ENCODE measurements at places on chromosomes 2 and 18. TPM values are rescaled to one million over a fixed set of nuclear protein-coding genes. Genes with fewer than 3 reads are reported as not detected.
A peak's percentile ranks its signal among the peaks of the same experiment; 100 is the strongest.

GRCh38 chr2:112712903-112713584, 7.8 kb upstream of the NT5DC4 start:
- no peak for DNase-seq

The SPATA3 gene
- not detected for polyA plus RNA-seq

DNA sequence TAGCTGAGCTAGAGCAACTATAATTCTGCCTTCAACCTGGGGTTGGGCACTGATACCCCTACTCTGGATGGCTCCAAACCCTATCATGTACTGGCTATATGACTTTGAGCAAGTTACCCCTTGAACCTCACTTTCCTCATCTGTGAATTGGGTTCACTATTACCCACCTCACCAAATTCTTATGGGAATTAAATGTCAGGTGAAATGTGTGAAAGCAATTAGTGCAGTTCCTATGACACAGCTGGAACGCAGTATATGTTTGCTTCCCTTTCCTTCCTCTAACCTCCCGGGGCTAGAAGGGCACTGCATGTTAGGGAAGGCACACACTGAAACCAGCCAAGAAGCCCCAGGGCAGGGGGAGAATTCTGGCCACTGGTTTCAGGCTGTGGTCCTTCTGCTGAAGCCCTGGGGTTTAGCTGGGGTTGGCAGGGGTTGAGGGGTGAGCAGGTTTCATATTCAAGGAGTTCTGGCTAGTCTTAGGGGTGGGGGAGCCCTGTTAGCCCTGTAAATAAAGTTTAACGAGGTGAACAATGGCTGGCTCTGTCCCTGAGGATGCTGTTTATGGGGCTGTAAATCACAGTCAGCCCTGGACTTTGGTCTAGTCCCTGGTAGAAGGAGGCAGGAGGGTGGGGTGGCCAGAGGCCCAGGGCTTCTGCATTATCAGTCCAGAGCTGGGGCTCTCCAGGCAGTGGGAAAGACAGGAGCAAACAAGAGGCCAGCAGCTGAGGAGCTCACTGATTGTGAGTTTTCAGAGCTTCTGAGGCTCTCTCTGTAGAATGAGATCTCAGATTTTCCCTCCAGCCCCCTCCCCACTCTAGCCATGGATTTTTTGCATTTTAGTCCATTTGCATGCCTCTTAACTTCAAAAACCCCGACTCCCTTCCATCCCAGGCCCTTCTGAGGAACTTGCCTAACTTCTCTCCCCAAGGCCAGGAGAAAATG, 8.0 kb downstream of the PKDCC start:
- DNase-seq: peak; percentile 47

The PPP3R1 gene
- 18.8 TPM for polyA plus RNA-seq

DNA sequence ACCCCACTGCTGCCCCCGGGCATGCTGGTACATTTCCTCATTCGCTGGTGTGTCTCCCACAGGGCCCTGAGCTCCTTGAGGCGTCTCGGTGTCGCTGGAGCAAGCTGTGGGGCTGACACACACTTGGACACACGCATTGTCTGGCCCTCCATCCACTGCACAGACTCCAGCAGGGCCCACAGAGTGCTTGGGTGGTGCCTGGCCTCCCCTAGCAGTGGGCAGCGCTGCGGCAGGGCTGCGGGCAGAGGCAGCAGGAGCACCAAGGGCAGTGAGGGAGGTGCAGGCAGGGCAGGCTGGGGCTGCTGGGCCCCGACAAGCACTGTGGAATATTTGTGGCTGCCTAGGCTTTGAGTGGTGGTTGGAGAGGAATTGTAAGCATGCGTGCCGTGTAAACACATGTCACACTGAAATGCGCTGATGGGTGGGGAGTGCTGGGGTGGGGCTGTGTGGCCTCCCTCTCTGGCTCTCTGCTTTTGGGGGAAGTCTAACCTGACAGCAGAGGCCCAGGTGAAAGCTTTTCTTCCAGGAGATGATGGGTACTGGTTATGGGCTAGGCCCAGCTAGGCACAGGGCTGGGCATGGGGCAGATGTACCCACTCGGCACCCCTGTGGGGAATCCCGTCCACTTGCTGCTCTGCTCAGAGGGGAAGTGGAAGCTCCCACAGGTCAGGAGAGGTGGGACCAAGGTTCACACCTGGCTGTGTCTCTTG, 55.5 kb upstream of the HS6ST1 start:
- peak; percentile 60 for DNase-seq

GRCh38 chr2:168118733-168119514, 128.5 kb downstream of the STK39 start:
- no peak for DNase-seq

GRCh38 chr2:98893911-98894321, 42.1 kb downstream of the CRACDL start:
- DNase-seq: no peak

DNA sequence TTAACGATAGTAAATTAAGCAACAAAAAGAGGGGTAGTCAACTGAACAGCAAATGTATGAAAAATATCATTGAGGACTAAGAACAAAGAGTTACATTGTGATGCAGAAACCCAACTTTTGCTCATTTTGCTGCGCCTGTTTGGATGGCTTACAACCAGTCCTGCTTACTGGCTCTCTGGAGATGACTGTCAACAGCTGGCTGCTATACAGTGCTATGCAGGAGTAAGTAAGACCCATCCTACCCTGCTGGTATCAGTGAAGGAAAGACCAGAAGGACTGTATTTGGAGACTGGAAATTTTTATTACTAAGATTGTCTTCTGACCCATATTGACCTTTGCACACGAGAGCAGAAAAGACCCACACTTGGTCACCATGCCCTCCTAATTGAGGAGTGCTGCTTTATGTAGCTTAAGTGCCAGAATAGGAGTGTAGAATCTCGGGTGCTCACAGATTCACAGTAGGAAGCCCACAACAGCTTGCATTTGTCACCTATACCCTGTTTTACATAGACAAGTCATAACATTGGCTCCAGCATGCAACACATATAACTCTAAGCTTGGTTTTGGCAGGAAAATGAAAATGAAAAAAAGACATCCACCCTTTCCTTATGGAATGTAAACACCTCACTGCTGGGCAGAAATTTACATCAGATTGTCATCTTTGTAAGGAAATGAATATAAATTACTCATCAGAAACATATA, 1915.0 kb upstream of the CELF4 start:
- no peak for DNase-seq

The TMEM169 gene
- 0.35 TPM for polyA plus RNA-seq

DNA sequence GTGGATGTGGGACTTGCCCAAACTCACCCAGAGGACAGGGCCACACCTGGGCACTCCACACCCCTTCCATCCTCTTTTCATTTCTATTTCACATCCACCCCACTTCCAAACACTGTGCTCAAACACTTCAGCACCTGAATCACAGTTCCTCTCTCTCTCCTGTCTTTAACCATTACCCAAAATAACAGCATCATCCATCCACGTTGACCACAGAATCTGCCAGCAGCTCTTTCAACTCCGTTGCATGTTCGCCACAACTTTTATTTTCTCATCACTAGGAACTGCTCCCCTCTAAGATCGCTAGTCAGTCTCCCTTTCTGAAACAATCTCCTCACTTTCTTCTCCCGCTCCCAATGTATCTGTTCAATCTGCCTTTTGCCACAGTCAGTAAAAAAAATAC, 121.6 kb upstream of the HNRNPA3 start:
- no peak for DNase-seq

DNA sequence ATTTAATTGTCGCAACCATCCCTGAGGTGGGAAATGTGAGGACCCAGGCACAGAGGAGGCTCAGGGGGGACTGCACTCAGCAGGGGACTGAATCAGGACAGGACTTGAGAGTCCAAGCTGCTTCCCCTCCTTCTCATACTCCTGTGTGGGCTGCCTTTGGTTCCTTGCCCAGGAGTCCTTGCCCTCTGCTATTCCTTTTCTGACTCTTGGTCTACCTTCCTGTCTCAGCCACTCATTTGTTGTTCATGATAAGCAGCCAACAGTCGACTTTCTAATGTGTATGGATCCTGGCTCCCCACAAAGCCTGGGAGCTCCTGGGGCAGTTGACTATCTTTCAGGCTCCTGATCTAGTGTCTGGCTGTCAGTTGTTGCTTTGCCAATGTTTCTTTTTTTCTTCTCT, 28.3 kb downstream of the GATA6 start:
- no peak for DNase-seq

DNA sequence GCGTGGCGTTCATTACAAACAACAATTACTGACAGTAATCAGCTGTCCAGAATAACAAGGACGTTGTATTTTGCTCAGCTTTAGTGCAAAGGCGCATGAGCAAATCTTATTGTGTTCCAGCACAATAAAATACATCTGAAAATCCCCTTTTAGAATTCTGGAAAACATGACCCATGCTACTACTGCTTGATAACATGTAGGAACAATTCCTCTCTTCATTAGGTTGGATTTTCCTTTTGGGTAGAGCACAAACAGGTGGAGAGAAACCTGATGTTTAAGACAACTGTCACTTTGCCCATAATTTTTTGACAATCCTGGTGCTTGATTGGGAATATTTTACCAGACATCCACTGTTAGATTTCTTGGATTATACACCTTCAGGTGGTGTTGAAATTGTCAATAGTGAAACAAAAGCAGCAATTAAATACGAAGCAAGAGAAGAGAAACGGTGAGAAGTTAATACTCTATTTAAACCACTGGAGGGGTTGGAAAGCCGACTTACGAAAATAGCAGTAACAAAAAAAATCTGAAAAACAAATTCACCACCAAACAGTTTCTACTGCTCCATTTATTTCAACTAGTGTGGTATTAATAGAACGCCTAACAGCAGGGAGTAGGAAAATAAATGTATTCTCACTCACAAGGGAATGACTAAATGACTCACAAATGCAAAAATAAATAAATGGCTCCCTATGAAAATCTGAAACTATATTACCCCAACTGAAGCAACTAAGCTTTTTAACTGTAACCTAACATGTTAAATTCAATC, 102.7 kb downstream of the CPO start:
- no peak for DNase-seq

DNA sequence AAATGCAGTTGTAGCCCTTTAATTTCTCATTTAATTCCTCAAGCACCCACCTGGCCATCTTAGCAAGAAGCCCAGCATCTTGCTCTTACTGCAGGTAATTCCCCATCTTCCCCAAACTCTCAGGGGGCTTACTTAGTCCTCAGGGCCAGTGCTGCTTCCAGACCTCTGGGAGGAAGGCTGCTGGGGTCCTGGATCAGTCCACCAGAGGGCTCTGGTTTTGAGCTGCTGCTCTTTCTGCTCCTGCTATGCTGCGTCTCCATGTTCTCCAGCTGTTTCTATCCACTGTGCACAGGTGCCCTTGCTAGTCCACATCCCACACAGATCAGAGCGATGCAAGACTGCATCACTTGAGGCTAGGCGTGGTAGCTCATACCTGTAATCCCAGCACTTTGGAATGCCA, 34.5 kb upstream of the TMEM87B start:
- DNase-seq: no peak

DNA sequence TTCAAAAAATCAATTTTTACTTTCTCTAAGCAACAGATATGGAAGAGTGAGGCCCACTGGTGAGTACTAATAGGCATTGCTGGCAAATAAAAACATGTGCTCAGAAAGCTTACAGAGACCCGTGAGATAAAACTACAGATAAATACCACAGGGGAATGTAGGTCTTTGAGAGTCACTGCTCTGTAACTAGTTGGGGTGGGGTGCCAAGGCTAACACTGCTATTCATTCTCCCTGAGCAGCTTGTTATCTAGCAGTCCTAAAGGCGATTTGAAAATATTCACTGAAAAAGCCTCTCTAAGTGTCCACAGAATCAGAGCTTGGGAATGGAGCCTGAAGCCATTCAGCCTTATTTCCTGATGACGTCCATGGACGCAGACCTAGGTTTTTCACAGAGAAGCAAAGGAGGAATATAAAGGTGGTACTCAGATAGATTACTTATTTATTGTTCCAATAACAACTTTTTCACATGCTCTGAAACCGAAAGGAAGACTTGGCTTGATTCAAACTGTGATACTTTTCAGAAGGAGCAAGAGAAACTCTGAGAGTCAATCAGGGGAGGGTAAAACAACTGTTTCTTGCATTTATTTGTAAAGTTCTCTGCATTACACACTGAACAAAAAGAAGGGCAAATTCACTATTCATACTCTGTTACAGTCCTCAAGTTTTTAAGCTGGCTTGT, 188.4 kb downstream of the PPP1R1C start:
- DNase-seq: no peak

DNA sequence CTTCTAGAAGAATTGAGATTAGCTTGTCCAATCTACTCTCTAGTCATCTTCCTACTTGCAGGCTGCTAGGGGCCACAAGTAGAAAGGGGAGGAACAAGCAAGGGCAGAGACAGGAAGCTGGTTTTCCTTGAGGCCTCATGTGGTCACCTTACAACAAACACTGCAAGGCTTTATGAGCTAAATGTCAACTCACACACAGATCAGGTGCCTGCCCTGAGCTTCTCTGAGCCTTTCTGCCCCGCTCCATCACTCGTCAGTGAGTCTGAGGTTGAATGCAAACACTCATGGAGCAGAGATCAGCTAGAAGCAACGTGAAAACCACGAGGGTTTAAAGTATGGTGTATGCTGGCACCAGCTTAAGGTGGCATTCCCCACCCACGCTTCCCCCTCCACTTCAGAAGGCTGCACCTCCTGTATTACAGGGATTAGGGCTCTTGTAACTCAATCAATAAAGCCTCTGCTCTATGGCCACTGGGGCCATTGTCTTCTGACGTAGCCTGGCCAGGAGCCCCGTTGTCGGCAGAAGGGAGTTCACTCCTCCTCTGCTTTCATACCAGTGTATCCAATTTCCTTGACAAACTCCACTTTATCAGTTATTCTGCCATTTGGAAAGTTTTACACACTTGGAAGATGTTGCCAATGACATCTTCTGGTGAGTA, 5.4 kb upstream of the CRYGC start:
- DNase-seq: no peak

The PLCL1 gene
- polyA plus RNA-seq: 0.54 TPM

- no peak for DNase-seq
These were observed 22.3 kb downstream of the RNF125 start for GRCh38 chr18:32040936-32041335.

GRCh38 chr2:30278419-30278818, 47.1 kb downstream of the LBH start:
- DNase-seq: no peak

The FTCDNL1 gene
- polyA plus RNA-seq: 2.1 TPM

DNA sequence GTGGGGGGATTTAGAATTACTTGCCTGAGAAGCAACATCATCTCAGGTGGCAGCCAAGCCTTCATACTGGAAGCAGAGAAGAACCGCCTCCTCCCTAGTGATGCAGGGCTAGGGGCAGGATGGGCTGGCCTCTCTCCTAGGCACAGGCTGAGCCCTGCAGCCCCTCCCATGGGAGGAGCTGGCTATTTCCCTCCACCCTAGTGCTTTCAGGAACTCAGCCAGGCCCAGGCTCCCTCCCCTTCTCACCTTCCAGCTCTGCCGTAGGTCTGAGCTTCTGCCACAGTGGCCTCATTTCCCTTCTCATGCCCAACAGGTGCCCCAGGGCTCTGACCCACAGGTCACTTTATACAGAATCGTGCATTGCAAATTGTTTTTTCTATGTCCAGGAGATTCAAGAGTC, 31.0 kb downstream of the CENPA start:
- DNase-seq: no peak

All from spleen (tissue), 13 donors.